ENCODE measurements at places on chromosomes 11 and 22. TPM values are rescaled to one million over a fixed set of nuclear protein-coding genes. Genes with fewer than 3 reads are reported as not detected.

Gene LRRC75B
- total RNA-seq: 6.0 TPM

Gene GGT5
- total RNA-seq: 45.4 TPM

Gene SIDT2
- total RNA-seq: 226 TPM

Gene POU2AF2
- total RNA-seq: not detected

Gene MMP1
- total RNA-seq: 0.26 TPM

Gene SMARCB1
- total RNA-seq: 70.7 TPM

Gene BARX2
- not detected for total RNA-seq

Gene MFNG
- 33.6 TPM for total RNA-seq

Gene ANO9
- total RNA-seq: 1.2 TPM

Gene TRIM5
- total RNA-seq: 17.7 TPM

Gene RIBC2
- not detected for total RNA-seq

Gene APOL4
- total RNA-seq: 51.4 TPM

Gene SLC5A1
- 1.2 TPM for total RNA-seq

Gene CCDC73
- total RNA-seq: not detected

Gene SLC17A6
- total RNA-seq: not detected

Gene PANX2
- total RNA-seq: 1.9 TPM

DNA sequence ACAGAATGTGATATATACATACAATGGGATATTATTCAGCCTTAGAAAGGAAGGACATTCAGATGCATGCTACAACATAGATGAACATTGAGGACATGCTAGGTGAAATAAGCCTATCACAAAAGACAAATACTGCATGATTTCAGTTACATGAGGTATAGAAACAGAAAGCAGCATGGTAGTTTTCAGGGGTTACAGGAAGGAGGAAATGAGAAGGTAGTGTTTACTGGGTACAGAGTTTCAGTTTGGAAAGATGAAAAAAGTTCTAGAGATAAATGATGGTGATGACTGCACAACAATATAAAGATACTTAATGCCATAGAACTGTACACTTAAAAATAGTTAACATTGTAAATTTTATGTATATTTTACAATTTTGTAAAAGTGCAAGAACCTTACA, 266.7 kb upstream of the C11orf87 start:
- DNase-seq: no peak

GRCh38 chr11:34649597-34649996, 28.7 kb downstream of the EHF start:
- DNase-seq: no peak

- no peak for DNase-seq
Measured at GRCh38 chr11:44561275-44561805, 4.1 kb upstream of the CD82 start.

DNA sequence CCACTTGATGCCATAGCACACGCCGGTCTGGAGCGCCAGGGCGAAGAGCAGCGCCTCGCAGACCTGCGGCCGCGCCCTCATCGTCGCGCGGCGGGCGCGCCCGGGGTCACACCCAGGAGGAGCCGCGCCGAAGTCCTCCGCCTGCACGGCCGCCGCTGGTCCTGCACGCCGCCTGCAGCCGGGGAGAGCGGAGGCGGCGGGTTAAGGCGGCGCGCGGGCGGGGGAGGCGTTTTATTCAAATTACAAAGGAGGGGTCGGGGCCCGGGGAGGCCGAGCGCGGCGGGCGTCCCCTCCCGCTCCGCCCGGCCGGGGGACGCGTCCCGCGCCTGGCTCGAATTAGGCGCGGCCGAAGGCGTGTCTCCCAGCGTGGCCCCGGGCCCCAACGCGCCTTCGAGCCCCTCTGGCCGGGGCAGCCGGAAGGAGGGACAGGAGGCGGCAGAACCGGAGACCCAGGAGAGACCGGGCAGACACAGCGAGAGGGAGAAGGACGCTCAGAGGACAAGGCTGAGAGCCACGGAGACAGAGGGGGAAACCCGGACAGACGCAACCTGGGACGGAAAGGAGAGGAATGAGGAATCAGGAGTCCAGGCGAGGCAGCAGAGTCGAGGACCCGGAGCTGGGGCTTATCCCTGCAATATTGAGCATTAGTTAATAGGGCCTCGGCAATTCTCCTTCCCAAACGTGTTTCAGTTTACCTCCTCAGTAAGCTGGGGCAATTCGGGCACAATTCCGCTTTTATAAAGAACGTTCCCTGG, at the start of gene WNT11:
Gene WNT11, minus strand, starts transcription at position 176 of the 755 bp plus-strand sequence. Its CDS starts 95 bp downstream, at position 81.
- no peak for DNase-seq

- DNase-seq: no peak
Measured at GRCh38 chr11:104946907-104947306, 21.5 kb downstream of the CASP4 start.

- peak; percentile 82 for DNase-seq
Measured at GRCh38 chr22:48302657-48303368, 1524.9 kb downstream of the BRD1 start.

DNA sequence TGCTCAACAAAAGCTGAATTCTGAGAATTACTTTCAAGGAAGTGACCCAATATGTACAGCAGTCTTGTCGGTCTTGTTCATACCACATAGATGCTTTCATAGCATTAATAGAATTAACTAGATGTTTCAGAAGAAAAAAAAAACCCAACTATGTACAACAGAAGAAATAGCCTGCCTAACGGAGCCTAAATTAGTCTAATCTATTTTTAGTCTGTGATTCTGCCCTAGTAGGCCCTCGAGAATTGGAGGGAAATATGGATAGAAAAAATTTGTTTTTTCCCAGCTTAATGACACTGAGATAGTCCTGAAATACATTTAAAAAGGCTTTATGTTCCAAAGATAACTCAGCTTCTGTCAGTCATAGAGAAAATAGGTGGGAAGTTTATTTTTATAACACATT, 17.1 kb upstream of the TRPC6 start:
- DNase-seq: no peak

DNA sequence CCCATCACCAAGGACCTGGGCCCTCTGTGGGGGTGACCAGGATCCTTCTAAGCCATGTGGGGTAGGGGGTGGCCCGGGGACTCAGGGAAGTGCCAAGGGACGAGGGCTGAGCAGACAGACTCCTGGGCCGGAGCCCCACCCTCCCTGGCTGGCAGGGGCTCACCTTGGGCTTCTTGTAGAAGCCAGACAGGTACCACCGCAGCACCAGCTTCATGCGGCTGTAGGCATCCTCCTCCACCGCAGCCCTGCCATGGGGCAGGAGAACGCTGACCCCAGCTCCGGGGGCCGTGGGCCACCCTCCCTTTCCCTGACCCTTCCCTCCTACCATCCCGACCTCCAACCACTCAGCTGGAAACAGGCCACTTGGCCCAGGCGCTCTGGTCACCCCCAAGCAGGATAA, 45.9 kb upstream of the CARS1 start:
- DNase-seq: peak; percentile 81

- DNase-seq: no peak
Measured at GRCh38 chr11:21634956-21635355, 557.9 kb upstream of the ANO5 start.

- no peak for DNase-seq
Measured at GRCh38 chr11:116387641-116388040, 385.1 kb downstream of the BUD13 start.

GRCh38 chr22:19619144-19620009, 94.9 kb upstream of the SEPTIN5 start:
- DNase-seq: no peak

DNA sequence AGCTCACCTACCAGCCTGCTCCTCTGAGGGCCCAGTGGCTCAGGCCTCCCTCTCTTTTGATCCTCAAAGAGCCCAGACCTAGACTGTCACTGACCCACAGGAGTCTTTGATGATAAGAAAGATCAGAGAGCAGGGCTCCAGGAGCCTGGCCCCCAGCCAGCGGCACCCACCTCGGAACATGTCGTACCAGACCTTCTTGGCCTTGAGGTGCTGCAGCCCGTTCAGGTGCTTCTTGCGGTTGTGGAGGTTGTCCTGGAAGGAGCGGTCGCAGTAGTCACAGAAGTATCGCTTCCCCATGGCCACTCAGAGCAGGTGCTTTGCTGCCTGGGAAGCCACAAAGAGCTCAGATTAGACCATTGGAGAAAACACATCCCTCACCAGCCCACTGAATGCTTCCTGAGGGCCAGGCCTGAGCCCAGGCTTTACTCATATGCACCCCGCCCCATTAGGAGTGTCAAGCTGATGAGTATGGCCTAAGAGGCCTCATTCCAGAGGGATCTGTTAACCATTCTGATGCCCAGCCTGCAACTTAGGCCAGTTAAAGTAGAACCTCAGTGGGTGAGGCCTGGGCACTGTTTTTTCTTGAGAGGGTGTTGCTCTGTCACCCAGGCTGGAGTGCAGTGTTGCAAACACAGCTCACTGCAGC, 18.4 kb downstream of the ZMAT5 start:
- DNase-seq: no peak

- DNase-seq: no peak
Measured at GRCh38 chr11:67438158-67438902, 848 bp upstream of the PTPRCAP start.

DNA sequence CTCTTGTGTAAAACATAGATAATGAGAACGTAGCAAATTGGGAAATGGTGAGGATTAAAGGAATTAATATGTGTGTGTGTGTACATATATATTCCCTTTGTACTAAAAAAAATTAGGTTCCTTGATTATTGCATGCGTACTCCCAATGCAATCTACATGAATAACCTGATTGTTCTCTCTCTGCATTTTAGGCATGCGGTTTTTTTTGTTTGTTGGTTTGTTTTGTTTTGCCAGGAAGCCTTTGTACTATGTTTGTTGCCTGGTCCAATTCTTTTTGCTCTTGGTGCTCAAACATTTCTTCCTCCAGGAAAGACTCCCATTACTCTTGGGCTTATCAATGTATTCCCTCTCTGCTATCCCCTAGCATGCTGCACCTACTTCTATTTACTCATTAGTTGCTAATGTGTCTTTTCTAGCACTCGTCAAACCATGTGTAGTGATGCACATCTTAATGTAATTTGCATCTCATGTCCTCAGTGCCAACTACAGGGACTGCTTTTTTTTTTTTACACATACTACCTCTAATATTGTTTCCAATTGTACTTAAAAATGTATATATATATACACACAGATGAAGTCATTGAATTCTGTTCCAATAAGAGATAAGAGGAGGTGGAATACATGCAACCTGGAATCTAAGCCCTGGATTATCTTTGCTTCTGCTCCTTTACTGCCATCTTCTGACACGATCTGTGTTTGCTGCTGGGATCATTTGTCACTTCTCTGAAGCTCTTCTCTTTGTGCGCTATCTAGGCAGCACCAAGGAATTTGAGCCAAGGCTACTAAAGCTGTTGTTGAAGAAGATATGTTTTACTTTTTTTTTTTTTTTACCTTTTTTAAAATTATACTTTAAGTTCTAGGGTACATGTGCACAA, 197.2 kb upstream of the ANO3 start:
- DNase-seq: no peak

- DNase-seq: no peak
Measured at GRCh38 chr11:102604011-102604410, 21.1 kb downstream of the MMP20 start.

GRCh38 chr11:63273685-63274084, 30.3 kb upstream of the SLC22A25 start:
- DNase-seq: no peak

- no peak for DNase-seq
Measured at GRCh38 chr22:24731761-24732160, 42.8 kb downstream of the PIWIL3 start.

DNA sequence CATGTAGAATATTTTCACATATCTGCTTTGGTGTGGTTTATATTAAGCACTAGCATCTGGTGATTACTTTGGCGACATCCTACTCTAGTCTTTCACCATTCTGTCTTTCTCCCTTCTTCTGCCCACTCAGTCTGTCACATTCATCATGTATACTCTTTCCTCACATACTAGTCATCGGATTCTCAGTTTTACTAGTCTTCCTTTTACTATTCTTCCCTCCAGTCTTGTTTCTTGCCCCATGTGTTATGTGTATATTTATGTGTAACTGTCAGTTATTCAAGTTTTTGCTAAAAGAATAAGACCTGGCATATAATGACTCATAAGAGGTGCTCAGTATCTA, 4.6 kb upstream of the DIXDC1 start:
- DNase-seq: no peak

DNA sequence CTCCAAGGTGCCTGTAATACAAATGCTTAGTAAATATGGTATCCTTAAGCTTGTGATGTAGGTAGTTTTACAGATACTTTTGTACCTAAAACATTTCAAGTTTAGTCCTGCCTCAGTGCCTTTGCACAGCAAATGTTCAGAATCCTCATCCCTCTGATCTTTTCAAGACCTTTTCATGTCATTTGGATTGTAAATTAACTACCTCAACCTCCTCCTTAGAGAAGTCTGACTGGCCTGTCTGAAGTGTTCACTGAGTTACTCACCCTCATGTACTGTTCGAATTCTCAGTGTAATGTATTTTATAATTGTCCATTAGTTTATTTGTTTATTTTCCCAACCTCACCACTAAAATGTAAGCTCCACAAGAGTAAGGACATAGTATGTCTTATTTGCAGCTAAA, 147.5 kb downstream of the ELP4 start:
- no peak for DNase-seq

GRCh38 chr11:77361184-77361583, 59.7 kb upstream of the GDPD4 start:
- DNase-seq: no peak

DNA sequence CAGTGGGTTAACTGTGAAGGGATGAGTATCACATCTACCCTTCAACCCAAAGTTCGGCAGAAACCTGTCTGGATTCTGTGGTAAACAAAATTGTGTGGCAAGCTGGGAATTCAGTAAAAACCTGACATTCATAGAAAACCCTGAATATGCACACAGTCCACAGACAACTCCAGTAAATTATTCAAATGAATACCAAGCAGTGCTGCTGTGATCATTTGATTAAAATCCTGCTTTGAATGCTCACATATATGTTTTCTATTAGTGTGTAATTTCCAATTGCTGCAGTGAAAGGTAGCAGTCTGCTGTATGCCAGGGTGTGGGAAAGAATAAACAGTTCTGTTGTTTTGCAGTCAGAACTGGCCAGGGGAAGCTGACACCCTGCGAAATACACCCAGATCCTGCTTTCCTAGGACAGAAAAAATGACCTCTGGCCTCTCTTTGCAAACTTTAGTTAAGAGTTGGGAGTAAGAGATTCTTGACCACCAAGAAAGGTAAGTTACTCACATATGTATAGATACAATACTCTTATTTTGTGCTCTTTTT, 217.8 kb downstream of the FAM76B start:
- DNase-seq: no peak

DNA sequence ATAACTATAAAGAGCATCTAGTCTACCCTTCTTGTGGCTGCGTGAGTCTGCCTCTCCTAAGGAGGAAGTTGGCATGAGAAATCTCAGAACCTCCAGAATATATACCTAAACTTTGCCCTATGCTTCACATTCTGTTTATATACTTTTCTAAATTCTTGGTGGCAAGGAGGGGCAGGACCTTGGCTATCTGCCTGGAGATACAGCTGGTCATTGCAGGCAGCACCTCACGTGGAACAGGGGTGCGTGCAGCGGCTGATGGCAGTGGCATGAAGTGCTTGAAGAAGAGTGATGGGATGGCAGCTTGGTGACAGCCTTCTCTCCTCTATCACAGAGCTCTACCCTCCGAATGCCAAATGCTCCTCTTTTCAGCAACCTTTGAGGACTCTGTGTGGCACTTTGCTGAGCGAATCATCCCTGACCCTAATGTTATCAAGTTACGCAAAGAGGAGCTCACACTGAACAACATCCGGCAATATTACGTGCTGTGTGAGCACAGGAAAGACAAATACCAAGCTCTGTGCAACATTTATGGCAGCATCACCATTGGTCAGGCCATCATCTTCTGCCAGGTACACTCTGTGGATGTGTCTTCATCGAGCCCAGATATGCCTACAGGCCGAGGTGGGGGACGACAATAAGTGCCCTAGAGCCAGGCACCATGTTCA, 12.5 kb downstream of the DDX25 start:
- DNase-seq: no peak
